ENCODE measurements at places on chromosomes 13 and 19.

GRCh38 chr13:68375004-68375403 is 1144.9 kb upstream of the PCDH9 start:
- no peak for DNase-seq

DNA sequence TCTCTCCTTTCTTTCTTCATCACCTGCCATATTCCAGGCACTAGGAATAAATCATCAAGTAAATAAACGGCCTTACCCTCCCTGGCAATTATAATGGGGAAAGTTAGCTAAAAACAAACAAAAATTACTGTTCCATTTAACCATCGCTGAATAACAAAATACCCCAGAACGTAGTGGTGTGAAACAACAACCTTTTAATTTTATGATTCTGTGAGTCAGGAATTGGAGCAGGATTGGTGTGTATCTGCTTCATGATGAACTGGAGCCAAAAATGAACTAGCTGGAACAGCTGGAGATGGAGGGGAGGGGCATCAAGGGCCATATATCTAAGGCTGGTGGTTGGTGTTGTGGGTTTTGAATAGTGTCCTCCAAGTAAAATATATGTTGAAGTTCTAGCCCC is 3.7 kb upstream of the CADM4 start:
- DNase-seq = no peak

DNA sequence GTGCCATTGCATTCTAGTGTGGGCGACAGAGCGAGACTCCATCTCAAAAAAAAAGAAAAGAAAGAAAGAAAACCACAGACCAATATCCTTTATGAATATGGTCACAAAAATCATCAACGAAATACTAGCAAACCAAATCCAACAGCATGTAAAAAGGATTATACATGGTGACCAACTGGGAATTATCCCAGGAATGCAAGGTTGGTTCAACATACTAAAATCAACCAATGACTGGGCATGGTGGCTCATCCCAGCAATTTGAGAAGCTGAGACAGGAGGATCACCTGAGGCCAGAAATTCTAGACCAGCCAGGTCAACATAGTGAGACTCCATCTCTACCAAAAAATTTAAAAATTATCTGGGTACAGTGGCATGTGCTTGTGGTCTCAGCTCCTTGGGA is 7.2 kb downstream of the TSKS start:
- no peak for DNase-seq

- DNase-seq = no peak
Measured at GRCh38 chr19:39154629-39155100, 29.1 kb downstream of the PAK4 start.

- DNase-seq = peak; percentile 83
Measured at GRCh38 chr13:113951246-113951999, 22.5 kb downstream of the C13orf46 start.

GRCh38 chr13:20696073-20696472 is 7.4 kb upstream of the IL17D start:
- no peak for DNase-seq

DNA sequence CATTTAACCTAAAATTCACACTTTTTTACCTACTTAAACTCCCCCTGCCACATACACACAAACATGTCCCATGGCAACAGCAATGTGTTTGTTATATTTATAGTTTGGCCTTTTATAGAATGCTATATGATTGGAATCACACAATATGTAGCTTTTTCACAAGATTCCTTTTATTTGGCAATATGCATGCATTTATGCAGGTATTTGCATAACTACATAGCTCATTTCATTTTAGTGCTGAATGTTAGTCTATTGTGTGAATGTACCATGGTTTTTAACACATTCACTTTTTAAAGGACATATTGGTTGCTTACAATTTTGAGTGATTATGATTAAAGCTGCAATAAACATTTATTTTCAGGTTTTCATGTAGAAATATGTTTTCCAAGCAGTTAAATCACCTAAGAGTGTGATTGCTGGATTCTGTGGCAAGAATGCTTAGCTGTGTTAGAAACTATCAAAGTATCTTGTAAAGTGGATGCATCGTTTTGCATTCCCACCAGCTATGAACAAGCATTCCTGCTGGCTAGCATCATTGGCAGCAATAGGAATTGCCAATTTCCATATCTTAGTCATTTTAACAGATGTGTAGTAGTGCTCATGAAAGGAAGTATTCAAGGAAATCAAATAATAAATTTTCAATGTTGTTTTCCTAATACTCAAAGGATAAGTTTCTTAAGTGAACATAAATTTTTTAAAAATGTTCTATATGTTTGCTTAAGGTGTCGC is 557.0 kb downstream of the SLITRK1 start:
- no peak for DNase-seq

DNA sequence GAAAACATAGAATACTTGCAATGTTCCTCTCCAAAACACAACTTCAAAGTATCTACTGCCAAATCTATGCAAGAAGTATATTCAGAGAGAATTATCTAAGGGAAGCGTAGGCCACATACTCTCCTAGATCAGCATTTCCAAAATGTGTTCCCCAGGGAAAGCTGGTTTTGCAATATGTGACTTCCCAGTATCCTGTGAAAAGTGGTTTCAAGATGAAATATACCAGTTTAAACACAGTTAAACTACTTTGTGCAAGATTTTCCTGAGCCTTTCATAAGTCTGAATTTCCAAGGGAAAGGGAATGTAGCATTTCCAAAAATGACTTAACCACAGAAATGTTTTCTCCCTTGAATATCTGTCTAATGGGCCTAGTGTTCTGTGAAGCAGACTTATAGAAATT is 7.6 kb downstream of the STARD13 start:
- no peak for DNase-seq

DNA sequence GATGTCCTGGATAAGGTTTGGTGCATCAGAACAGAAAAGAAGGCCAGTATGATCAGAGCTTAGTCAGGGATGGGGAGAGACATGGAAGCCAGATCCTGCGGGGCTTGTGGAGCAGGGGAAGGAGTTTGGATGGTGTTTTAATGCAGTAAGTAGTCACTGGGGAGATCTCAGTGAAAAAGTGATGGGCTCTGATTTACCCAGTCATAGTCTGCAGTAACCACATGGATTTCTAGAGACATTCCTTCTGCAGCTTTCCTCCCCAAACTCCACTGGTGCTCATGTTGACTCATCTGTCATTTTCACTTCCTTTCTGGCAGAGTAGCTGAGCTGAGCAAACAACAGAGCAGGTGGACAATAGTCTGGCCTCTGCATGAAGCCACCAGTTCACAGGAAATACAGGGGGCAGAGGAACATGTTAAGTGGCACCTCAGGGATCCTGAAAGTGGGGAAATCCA is 144.1 kb downstream of the DPF1 start:
- DNase-seq = peak; percentile 67

- DNase-seq = peak; percentile 27
Measured at GRCh38 chr19:7928741-7929701, 3.1 kb upstream of the CTXN1 start.

DNA sequence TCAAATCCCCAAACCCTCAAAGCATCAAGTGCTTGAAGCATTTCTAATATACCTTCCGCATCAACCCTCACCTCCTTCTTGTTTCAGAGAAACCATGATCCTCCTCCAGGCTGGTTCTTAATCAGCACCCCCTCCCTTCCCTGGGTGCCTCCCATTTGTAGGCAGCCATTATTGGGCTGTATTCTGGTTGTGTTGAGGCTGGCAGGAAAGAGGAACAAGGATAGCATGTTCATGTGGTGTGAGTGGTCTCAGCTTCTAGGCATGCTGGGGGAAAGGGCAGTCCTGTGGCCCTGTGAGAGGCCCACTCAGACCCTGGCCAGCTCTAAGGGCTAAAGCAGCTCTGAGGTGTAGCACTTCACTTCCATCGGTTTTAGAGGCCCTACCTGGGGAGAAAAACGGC is 18.9 kb upstream of the TRIM13 start:
- no peak for DNase-seq

DNA sequence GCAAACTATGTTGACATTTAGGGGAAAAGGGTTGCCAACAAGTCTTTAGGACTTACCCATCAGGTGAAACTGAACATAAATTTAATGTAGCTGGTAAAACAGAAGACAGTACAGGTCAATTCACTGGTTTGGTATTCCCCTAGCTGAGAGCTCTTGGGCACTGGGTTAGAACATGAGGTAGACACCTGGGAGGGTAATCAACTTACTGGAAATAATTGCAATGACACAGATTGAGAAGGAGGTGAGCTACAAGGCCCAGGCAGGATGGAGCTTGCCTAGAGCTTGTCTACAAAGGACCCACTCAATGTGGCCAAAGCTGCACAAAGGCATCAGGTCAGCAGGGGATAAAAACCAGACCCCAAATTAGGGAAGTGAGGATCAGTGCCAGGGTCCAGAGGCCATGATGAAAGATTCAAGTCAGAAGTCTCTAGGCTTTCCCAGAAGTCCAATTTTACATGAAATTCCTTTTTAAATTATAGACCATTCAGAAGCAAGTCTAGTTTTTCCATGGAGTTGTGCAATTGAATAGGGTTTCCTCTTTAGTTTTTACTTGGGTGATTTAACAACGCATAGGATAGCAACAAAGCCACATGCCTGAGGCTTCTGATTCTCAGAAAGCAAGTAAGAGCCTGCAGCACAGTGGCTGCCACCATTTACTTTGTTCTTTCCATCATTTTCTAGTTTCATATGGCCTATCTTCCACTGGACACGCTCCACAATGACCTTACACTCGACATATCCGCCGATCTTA is 194.0 kb downstream of the NDFIP2 start:
- no peak for DNase-seq

DNA sequence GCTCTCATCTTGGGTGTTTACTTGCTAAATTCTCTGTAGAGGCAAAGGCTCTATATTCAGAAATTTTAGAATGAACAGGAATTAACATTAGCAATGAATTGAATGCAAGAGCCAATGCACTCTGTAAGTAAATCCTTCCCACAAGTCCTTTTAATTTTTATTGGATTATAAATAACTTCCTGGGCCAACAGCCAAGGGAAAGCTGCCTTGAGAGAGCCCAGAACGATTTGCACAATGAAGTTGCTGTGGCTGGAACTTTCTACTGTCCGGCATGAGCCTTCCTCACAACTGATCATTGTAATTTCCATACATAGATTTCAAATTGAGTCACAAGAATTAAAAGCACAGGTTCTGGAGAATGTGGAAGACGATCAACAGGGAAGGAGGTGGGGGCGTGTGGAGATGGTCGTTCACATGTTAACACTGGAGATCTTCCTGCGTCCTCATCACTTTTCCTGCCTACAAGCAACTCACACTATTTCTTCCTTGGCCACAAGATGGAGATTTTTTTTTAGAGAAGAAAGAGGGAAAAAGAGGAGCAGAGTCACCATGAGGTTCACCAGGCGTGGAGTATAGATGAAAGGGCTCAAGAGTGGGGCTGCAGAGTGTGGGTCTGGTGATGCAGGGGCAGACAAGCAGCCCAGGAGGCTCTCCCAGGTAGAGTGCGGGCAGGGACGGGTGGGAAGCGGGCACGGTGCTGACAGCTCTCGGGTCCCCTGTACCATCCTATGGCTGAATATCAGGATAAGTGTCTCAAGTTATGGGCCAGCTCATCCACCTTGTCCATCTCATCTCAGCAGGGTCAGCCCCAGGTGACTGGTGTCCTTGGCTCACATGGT is 110.7 kb downstream of the SOX1 start:
- DNase-seq = no peak

DNA sequence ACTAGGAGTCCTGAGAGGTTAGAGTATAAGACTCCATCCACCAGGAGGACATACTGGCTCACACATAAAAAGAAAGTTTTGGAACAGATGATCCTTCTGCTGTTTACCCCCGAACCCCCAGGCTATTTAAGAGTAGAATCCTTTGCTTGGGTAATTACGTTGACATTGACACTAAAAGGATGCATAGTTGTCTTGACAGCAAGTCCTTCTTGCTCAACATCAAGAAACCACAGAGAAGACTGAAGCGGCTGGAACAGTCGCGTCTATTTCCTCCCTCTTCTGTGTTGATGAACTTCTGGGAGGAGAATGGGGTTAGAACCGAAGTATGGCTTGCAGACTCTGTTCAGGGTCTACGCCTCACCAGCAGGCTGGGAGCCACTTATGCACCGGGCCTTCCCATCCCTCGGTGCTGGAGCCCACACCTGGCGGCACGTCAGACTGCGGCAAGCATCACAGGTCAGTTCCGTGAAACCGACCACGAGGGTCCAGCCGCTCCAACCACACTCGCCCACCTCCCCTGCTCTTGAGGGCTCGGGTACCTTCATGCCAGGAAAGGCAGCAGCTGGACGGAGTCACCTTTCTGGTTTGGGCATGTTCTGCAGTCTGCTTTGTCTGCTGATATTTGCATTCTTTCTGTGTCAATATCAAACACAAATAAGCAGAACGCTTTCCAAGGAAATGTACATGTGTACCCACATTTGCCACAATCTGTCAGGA is 42.4 kb upstream of the RANBP3 start:
- DNase-seq = no peak

GRCh38 chr13:95605448-95606125 is 38.9 kb downstream of the DZIP1 start:
- DNase-seq = no peak

- peak; percentile 70 for DNase-seq
Measured at GRCh38 chr19:50357178-50358100, 8.0 kb downstream of the NAPSA start.

GRCh38 chr13:34411894-34412293 is 530.2 kb upstream of the NBEA start:
- no peak for DNase-seq

DNA sequence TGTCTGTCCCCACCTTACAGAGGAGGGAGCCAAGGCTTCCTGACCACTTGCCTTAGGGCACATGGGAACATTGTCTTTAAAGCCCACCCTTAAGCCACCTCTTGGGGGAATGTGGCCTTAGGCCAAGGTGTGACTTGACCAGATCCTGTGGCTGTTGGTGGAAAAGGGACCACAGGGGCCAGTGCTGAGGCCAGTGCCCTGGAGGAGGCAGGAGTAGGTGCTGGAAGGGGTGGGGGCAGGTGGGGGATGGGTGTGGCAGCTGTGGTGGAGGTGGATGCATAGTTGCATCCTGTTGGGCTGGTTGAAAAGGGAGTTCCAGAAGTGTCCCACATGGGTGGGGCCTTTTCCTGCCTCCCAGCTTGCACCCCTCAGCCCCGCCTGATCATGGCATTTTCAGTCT is 44.8 kb downstream of the DNM2 start:
- DNase-seq = no peak

GRCh38 chr19:47075179-47075810 is 26.9 kb upstream of the TMEM160 start:
- DNase-seq = peak; percentile 68

DNA sequence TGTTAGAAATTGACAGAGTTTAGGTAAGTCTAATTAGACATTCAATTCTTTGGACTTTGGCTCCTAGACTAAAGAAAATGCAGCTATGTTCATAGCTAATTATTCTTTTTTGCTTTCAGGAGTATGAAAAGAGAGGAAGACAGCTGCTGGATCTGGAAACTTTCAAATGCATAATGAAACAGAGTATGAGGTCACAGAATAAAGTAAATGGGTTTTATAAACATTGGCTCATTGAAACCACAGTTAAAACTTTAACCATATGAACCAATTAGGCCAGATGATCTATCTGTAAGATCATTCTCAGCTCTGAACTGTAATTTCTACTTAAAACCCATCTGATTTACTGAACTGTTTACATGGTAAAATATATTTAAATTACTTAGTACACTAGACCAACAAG is 82.7 kb downstream of the TEX26 start:
- no peak for DNase-seq
